ENCODE measurements at places on chromosomes 11 and 22.
A peak's percentile ranks its signal among the peaks of the same experiment; 100 is the strongest.

DNA sequence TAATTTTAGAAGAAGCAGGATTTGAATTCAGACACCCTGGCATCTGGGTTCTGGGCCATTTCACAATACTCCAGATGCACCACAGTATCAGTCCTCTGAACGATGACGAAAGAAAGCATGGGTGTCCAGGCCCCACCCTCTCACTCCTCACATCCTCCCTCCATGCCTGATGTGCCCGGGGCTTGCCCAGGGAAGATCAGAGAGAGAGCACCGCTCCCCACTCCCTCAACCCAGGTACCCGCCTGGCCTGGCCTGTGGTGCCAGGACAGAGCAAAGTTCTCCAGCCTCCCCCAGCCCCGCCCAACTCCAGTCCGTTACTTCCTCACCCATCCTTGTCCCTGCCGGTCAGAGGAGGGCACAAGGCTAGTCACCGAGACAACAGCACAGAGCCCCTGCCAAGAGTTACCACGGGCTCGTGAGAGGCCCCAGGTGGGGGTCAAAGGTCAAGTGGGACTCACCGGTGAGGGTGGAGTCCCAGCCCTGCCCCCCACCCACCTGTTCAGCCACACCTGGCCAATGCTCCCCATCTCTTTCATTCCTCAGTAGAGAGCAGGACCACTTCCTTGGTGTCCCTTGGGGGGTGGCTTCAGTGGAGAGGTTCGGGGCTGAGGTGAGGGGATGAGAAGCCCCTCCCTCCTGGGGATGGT lies 8.1 kb downstream of the BCL9L start:
- DNase-seq, result no peak

- DNase-seq, result peak; percentile 82
Measured at GRCh38 chr11:133951327-133952198, 5.2 kb downstream of the IGSF9B start.

DNA sequence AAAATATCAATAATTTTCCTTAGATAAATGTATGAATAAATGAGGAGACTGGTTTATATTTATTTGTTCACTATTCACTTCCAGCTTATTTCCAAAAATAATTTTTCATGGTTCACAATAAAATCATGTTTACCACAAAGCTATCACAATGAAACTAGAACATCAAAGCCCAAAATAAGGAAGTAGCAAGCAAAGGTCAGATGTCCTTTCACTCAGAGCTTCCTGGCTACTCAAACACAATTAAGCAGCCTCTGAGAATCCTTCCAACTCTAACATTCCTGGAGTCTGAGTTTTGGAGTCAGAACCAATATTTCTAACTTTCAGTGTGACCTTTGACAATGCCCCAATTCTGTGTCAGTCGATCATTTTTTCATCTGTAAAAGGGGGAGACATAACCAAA lies 527.0 kb downstream of the SOX6 start:
- no peak for DNase-seq

DNA sequence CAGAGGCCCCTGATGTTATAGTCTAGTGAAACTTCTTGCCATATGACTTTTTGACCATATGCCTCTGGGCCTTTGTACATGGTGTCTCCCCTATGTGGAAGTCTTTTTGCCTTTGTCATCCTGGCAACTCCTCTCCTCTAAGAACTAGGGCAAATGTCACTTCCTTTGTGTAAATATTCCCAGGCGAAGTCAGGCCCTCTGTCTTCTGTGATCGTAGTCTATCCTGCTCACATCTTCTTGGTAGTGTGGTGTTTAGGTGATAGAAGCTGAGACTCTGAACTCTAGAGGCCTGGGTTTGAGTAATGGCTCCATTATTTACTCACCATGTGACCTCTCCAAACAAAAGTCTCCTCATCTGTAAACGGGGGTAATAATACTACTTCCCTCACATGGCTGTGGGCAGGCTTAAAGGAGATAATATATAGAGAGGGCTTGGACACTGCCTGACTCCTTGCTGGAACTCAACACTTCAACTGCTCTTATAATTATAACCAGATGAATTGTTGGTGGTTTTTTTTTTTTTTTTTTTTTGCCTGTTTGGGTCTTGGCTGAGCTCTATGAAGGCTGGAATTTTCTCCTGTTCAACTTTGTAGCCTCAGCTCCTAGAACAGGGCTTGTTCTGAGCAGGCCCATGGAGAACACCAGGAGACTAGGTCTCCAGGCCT lies 43.8 kb downstream of the INSC start:
- DNase-seq, result no peak

DNA sequence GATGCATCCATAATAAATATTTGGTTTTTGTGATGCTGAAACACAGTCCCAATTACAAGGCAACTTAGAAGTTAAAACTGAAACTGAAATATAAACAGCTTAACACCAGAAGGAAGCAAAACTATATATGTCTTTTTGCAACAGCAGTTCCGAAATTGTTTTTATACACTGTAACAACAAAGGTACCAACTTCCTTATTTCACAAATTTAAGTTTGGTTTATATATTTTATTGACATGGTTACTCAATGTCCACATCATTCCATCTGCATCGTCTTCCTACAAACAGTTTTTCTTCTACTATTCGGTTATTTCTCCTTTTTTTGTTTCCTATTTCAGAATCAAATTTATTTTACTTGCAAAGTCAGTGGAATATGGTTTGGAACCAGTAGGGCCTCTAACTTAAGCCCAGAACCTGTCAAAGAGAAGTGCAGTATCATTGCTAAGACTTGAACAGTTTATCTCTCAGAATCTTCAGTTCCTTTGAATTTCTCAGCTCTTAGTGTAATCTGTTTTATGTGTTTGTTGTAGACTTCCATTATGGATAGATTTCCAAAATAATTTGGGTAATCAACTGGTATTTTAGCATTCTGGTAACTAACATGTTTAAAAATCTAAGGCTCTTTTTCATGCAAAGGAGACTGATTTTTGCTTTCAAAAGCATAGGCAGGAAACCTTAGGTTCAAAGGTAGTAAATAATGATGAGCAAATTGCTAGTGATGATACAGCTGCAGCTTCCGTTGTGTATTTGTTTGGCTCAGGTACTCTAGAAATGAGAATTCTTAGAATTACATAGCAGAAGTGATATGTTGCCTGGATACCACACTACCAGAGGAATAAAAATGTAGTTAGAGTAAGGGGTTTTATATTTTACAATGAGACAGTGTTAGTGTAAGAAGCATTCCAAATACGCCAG lies 8.2 kb upstream of the HSPA8 start:
- DNase-seq, result no peak

DNA sequence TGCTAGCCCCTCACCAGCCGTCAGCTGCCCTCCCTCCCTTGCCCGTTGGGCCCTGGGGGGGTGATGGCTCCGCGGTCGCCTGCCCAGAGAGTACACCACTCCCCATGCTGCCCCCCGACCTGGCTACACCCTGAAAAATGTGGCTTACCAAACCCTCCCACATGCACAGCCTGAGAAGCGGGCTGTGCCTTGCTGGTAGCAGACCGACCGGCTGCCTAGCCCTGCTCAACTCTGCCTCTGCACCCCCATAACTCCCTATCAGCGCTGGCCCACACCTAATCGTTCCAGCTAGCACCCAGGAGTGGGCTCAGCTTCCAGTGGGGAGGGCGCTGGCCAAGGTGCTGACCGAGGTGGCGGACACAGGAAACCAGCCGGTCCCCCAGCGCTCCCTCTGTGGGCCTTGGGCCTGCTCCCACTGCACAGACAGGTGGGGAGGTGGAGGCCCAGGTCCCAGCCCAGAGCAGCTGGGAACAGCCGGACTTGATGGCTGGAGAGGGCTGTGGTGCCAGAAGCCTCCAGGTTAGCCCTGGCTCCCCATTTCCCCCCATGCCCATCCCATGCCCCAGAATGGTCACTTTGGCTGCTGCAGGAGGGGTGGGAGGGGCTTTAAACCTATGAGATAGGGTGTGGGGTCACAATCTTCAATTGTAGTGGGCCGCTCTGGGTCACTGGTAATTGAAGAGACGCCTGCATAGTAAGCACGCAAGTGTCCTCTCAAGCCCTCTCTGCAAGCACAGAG lies 32.1 kb upstream of the PRODH start:
- DNase-seq, result no peak

DNA sequence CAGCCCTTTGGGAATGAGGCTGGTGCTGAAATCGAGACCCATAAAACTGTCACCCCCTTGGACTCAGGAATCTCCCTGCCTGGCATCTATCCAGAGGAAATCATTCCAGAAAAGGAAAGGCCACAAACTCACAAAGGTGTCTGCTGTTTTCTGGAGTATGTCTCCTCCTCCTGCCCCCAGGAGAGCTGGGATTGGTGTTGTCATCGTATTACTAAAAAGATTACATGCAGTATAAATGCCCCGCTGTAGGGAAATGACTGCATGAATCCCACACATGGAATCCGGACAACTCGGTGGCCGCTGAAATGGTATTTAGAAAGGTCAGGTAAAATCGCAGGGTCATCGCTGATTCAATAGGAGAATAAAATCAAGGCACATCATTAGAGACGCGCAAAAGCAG lies 18.9 kb upstream of the RFPL3 start:
- DNase-seq, result no peak

- no peak for DNase-seq
Measured at GRCh38 chr11:86519064-86519911, 144.6 kb downstream of the CCDC81 start.

- DNase-seq, result no peak
Measured at GRCh38 chr11:113263458-113264259, 50.7 kb upstream of the TTC12 start.
